GM03348 (cell line): ENCODE measurements at places on chromosomes 7 and 10.

- DNase-seq = no peak
Observed at GRCh38 chr10:124196659-124197058, 103.3 kb upstream of the CHST15 start.

- no peak for DNase-seq
Observed at GRCh38 chr7:106891548-106892410, 26.7 kb downstream of the PIK3CG start.

DNA sequence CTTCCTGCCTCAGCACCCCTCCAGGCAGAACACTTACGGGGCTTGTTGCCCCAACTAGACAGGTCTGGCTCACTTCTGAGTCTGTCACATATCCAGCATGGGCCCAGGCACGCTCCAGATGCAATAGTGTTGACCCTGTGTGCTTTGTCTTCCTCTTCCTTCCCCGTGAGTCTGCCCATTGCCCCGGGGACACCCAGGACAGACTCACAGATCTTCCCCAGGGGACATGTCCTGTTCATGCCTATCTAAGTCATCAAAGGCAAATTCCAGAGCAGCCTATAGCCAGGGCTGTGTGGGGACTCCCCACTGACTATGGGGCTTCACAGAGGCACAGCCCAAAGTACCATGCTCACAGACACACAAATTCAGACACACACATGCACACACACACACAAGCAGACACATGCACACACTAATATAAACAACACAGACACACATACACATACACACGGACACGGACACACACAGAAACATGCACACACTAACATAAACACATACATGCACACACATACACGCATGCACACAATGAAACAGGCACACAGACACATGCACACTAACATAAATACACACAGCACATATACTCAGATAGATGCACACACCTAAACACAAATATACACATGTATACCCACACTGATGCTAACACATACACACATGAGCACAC is 175.8 kb downstream of the KCNMA1 start:
- no peak for DNase-seq

DNA sequence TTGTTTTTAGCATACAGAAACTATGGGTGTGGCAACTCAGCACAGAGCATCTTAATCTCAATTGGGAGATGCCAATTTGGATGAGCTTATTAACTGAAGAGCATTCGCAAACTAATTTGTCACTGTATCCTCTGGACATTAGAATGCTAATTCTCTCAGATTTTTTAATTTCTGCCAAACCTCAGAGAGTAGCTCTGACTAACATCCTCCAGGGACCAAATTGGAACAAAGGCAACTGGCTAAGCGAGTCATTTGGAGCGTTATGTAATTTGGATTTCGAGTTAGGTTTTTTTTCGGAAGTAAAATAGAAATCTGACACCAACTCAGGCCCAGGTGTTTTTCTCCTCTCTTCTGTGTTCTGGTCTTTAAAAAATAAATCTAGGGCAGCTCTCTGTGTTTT is 201.9 kb downstream of the BMPER start:
- DNase-seq = peak; percentile 75

- no peak for DNase-seq
Observed at GRCh38 chr10:65416094-65416493, 1509.7 kb upstream of the LRRTM3 start.

DNA sequence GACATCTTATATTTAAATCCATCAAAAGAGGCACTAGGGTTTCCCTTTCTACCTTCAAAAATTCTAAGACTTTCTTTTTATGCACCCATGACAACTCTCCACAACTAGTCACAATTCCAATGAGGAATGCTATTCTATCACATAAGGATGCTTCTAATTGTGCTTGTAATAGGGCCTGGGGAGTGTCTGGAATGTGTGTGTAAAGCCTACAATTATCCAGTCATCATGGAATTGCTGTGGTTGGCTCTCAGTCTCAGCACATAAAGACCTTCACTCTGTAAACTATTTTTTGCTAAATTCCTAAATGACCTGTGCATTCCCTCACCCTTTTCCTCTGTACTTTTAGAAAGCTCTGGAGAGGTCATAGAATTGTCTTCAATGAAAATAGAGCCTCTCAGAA is 86.7 kb downstream of the EPDR1 start:
- DNase-seq = no peak

DNA sequence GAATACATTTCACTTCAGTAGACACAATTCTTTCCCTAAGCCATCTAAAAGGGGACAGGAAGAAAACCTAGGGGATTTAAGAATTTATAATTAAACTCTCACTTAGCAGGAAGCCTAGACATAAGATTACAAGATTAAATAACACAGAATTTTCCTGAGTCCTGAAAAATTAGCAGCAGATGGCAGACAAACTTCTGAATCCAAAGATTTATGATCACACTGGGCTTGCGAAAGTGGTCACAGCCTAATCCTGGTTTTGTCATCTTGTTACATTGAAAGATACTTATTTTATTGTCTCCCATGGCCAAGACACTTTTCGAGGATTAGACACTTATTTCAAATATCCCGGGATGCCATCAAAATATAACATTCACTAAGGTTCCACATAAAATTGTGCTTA is 2.9 kb downstream of the ERLIN1 start:
- DNase-seq = no peak

- DNase-seq = no peak
Observed at GRCh38 chr10:110561292-110561691, 6.2 kb upstream of the SMC3 start.

- no peak for DNase-seq
Observed at GRCh38 chr7:28364082-28364481, 48.2 kb upstream of the CREB5 start.

DNA sequence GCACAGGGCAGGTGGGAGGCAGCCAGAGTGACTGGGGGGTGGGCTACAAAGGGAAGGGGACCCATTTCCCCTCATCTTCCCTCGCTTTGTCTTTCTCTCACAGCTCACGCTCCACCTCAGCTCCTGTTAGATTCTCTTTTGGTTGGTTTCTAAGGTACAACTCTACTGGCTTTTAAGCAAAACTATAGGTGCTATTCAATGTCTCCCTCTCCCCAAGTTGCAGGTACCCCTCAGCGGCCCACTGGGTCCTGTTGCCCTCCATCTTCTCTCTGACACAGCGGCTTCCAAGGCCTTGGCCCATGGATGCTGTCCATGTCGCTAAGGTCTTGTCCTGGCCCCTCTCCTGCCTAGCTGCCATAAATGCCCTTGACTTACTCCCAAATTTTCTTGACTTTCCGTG is 168.4 kb downstream of the COBL start:
- DNase-seq = no peak

DNA sequence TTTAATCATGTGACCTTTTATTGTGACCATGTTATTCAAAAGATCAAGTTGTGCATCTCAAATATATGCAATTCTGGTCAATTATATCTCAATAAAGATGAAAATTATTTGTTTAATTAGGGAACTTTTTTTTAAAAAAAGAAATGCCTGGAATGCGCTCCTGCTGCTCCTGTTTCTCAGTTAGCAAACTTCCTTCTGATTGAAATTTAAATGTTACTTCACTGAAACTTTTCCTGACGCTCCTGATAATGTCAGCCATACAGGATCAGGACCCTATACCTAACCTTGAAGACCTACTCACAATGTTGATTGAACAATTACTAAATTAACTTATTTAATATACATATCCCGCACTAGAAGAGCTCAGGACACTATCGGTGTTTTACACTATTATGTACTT is 190.4 kb downstream of the MACC1 start:
- no peak for DNase-seq

- no peak for DNase-seq
Observed at GRCh38 chr10:110836706-110837105, 35.0 kb upstream of the PDCD4 start.

- peak; percentile 41 for DNase-seq
Observed at GRCh38 chr7:82036146-82036886, 266.5 kb upstream of the HGF start.

GRCh38 chr10:131910663-131911314 is 10.0 kb downstream of the PPP2R2D start:
- DNase-seq = no peak

DNA sequence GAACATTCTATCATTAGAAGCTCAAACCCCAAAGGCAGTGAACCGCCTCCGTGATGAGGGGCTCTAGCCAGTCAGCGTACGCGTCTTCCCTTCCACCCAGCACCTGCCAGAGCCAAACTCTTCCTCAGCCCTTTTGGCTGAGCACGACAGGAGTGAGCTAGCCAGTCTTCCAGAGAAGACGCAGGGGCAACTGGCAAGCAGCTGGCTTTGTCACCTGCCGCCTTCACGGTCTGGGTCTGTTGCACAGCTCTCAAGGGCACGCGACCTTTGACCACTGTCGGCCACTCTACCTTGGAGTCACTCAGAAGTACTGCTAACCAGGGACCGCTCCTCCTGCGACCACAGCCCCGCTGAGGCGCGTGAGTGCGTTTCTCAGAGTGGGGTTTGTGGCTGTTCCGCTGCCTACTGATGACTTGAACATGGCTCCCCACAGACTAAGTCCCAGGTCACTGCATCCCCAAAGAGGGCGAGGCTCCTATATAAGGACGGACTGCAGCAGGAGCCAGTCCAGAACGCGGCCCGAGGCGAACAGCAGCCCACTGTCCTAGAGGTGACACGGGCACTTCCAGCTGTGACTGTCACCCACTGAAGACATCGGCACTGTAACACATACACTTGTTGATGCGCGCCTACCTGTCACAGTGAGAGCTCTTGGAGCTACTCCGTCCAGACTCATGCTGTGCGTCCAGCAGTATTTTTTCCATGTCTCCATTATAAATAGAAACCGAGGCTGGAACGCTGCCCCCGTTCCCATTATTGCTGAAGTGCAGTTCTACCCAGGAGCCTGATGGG is 8.4 kb downstream of the BNIP3 start:
- DNase-seq = no peak

DNA sequence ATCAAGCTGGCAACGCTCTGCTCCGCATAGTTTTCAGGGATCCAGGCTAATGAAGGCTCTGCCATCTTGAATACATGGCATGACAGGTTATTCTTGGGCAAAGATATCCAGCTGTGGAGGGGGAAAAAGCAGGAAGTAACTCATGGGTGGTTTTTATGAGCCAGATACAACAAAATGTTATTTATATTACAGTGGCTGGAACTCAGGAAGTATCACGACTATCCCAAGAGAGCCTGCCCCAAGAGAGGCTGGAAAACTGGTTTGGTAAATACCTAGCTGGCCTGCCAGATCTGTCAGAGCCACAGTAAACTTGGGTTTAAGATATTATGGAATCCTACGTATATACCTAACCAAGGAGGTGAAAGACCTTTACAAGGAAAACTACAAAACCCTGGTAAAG is 462.8 kb upstream of the ANKRD30A start:
- no peak for DNase-seq

GRCh38 chr10:114634609-114634979 is 23.5 kb downstream of the ABLIM1 start:
- peak; percentile 86 for DNase-seq

GRCh38 chr10:23319835-23320234 is 24.8 kb downstream of the C10orf67 start:
- no peak for DNase-seq

GRCh38 chr7:79785556-79785955 is 332.1 kb upstream of the MAGI2 start:
- peak; percentile 33 for DNase-seq

DNA sequence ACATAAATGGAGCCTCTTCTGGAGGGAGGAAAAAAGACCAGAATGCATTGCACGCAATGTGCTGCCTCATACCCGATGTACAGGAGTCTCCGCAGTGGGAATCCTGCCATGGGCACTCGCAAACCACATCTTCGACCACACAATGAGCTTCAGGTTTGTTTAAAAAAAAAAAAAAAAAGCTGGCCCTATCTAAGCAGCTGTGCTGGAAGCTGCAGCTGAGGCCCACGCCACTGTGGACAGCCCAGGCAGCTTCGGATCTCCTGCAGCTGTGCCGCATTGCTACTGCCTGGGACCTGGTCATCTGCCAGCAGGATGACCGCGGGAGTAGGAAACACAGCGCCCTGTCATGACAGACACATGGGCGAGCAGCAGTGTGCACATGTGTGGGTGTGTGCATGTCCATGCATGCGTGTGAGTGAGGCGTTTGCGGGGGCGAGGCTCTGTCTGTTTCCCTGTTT is 26.0 kb downstream of the EN2 start:
- no peak for DNase-seq

- DNase-seq = no peak
Observed at GRCh38 chr10:118482393-118483331, 112.8 kb downstream of the PRLHR start.

- DNase-seq = no peak
Observed at GRCh38 chr10:96305019-96305418, 785 bp downstream of the DNTT start.

- no peak for DNase-seq
Observed at GRCh38 chr7:88151119-88151790, 68.6 kb downstream of the SRI start.

DNA sequence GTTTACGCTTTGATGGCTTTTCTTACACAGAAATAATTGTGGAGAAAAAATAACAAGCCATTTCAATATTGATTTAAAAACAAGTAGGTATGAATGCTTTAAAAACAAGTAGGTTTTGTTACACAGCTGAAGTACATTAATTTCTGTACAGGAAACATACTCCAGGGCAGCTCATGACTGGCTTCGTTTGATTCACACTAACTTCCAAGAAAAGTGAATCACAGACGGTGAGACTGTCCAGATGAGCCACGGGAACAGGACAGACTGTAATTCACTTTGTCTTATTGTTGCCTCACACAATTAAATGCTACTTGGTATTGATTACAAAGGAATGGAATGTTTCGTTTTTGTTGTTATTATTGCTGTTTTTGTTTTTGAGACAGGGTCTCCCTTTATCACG is 26.6 kb upstream of the SNX10 start:
- peak; percentile 9 for DNase-seq

GRCh38 chr10:121088524-121088923 is 237.4 kb downstream of the WDR11 start:
- DNase-seq = no peak

DNA sequence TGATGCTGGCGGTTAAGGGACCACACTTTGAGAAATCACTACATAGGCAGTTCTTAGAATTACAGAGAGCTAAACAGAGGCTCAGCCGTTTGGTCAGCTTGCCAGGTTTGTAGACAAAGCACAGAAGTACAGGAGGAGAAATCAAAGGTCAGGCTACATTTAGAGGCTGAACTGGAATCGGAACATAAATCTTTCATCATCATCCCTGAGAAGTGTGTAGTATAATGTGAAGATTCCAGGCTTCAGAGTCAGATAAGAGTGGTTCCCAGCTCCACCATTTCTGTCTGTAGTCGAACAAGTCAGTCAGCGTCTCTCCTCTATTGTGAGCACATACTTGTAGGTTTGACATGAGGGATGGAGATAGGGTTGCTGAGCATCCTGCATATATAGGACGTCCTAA is 18.9 kb downstream of the CDK1 start:
- DNase-seq = no peak

DNA sequence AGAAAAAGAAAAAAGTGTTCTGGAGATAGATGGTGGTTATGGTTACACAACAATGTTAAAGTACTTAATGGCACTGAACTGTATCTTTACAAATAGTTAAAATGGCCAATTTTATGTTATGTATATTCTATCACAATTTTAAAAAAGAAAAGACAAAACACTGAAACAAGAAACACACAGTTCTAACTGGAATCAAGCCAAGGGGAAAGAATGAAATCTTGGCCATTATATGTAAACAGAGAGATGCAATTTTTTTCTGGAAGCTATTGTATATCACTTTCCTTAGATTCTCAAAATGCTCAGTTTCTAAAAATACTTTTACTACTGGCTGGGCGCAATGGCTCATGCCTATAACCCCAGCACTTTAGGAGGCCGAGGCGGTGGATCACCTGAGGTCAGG is 4.1 kb downstream of the COA1 start:
- no peak for DNase-seq

- peak; percentile 76 for DNase-seq
Observed at GRCh38 chr10:12130237-12130872, 878 bp downstream of the SEC61A2 start.
